ENCODE measurements at places on chromosomes 7 and 10.

- peaks cover 5% of the 10 kb centered on the region for H3K36me3 ChIP-seq
- no peaks in the 10 kb centered on the region for H3K4me1 ChIP-seq
- H3K4me3 ChIP-seq = no peak overlapping the region
- H3K27ac ChIP-seq = no peak overlapping the region
- H3K27me3 ChIP-seq = no peaks in the 10 kb centered on the region
- DNase-seq = no peak
Observed at GRCh38 chr10:67452892-67453291, 243.1 kb downstream of the CTNNA3 start.

DNA sequence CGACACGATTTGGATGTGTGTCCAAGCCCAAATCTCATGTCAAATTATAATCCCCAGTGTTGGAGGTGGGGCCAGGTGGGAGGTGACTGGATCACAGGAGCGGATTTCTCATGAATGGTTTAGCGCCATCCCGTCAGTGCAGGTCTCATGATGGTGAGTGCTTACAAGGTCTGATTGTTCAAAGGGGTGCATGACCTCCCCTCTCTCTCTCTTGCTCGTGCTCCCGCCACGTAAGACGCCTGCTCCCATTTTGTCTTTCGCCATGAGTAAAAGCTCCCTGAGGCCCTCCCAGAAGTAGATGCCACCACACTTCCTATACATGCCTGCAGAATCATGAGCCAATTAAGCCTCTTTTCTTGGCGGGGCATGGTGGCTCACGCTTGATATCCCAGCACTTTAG lies 71.5 kb upstream of the NANOS1 start:
- H3K4me1 ChIP-seq = peaks cover 8% of the 10 kb centered on the region
- no peak overlapping the region for H3K4me3 ChIP-seq
- no peak overlapping the region for H3K27ac ChIP-seq
- no peaks in the 10 kb centered on the region for H3K36me3 ChIP-seq
- no peak for DNase-seq
- no peaks in the 10 kb centered on the region for H3K27me3 ChIP-seq

DNA sequence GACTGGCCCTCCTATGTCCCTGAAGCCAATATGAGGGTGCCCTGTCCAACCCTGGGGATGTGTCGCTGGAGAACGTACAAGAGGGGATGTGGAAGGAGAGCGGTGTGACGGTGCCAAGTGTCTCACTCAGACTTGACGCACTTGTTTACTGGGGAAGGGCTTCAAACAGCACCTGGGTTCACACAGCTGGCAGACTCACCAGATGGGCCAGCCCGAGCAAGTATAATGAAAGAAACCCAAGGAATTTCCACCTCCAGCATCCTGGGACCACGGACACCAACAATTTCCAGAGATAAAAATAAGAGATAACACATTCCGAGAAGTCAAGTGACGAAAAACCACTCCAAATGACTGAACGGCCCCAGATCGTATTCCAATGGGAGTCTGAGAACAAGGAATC lies 5.3 kb downstream of the ATP5MF start:
- peaks cover 13% of the 10 kb centered on the region for H3K4me1 ChIP-seq
- no peak overlapping the region for H3K4me3 ChIP-seq
- no peaks in the 10 kb centered on the region for H3K27me3 ChIP-seq

DNA sequence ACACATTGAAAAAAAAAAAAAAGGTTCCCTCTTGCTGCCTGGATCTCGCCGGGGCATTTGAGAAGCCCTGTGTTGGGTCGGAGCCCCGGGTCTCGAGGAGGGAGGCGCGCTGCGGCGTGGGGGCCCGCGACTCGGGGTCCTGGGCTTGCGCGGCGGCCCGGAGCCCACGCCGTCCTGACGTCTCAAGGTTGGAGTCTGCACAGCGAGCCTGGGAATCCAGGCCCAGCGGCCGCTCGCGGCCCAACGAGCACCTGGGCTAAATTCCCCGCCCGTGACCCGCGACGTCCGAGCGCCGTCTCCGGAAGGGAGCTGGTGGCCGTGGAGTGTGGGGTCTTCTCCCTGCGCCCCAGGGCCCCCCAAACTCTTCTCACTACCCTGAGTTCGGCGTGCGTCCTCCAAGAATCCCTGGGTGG lies 1.4 kb upstream of the CTBP2 start:
- H3K4me1 ChIP-seq = peaks cover 31% of the 10 kb centered on the region
- DNase-seq = no peak
- peak overlapping the region; percentile 76 for H3K4me3 ChIP-seq
- H3K27me3 ChIP-seq = no peaks in the 10 kb centered on the region
- H3K27ac ChIP-seq = peak overlapping the region; percentile 95

DNA sequence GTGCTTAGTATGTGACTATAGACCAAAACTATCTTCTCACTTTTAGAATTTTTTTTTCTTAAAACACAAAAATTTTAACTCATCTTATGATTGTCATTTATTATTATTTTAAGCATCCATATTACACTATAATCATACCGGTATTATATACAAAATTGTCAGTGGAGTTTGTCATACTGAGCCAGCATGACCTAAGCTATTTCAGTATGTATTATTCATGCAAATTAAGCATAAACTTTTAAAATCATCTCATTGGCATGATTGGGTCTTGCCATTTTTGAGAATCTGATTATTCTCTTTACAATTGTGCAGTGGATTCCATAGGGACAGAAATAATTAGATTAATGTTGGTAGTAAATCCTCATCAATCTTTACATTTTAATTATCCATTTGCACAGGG lies 46.2 kb upstream of the STMP1 start:
- no peak for DNase-seq
- H3K36me3 ChIP-seq = peaks cover 73% of the 10 kb centered on the region
- no peaks in the 10 kb centered on the region for H3K4me1 ChIP-seq
- H3K27ac ChIP-seq = no peak overlapping the region
- no peaks in the 10 kb centered on the region for H3K27me3 ChIP-seq

DNA sequence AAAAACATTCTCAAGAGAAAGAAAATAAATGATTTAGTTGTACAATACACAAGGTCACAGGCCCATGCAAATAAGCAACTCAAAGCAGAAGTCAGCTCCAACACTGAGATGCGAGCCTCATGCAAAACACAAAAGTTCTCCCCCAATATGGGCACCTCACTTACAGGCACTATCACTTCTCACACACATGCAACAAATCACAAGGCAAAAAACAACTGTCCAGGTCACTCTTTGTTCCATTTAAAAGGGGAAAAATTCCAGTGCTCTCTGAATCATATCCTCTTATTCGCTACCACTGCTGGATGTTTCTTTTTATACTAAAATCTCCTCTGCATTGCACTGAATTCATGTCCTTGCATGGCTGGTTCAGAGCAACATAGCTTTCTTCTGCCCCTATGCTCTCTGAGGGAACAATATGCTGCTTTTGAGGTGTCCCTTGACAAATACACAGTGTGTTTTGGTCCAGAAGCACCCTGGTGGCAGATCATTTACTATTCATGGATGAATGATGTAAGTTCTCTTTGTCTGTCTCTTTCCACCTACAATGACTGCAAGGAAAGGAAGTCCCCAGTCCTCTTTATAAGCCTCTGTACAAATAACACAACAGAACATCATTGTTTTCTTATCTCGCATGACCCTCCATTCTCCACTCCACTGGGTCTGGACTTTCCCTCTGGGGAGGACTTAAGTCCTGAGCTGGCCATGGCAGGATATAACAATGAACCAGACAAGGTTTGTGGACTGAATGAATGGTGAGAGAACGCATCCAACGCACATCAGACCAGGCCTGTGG lies 85.4 kb upstream of the GSDME start:
- no peaks in the 10 kb centered on the region for H3K27me3 ChIP-seq
- H3K27ac ChIP-seq = peak overlapping the region; percentile 4
- H3K4me1 ChIP-seq = peaks cover 18% of the 10 kb centered on the region
- H3K4me3 ChIP-seq = no peak overlapping the region

GRCh38 chr7:13920053-13920697 lies 69.3 kb downstream of the ETV1 start:
- peak overlapping the region; percentile 78 for H3K27ac ChIP-seq
- peaks cover 34% of the 10 kb centered on the region for H3K36me3 ChIP-seq
- DNase-seq = no peak
- H3K27me3 ChIP-seq = no peaks in the 10 kb centered on the region
- peaks cover 17% of the 10 kb centered on the region for H3K4me1 ChIP-seq

- H3K27ac ChIP-seq = peak overlapping the region; percentile 83
- no peaks in the 10 kb centered on the region for H3K36me3 ChIP-seq
- peaks cover 44% of the 10 kb centered on the region for H3K27me3 ChIP-seq
- peak overlapping the region; percentile 32 for H3K4me3 ChIP-seq
- peak; percentile 33 for DNase-seq
Observed at GRCh38 chr7:80764132-80764531, 125.7 kb downstream of the CD36 start.

- H3K4me1 ChIP-seq = no peaks in the 10 kb centered on the region
- H3K27ac ChIP-seq = no peak overlapping the region
- H3K27me3 ChIP-seq = no peaks in the 10 kb centered on the region
- no peak for DNase-seq
Observed at GRCh38 chr10:47351899-47352815, 4.0 kb downstream of the RBP3 start.

GRCh38 chr7:28298870-28299518 lies 113.3 kb upstream of the CREB5 start:
- DNase-seq = peak; percentile 63
- H3K27ac ChIP-seq = peak overlapping the region; percentile 28
- no peak overlapping the region for H3K4me3 ChIP-seq
- H3K36me3 ChIP-seq = peaks cover 3% of the 10 kb centered on the region

DNA sequence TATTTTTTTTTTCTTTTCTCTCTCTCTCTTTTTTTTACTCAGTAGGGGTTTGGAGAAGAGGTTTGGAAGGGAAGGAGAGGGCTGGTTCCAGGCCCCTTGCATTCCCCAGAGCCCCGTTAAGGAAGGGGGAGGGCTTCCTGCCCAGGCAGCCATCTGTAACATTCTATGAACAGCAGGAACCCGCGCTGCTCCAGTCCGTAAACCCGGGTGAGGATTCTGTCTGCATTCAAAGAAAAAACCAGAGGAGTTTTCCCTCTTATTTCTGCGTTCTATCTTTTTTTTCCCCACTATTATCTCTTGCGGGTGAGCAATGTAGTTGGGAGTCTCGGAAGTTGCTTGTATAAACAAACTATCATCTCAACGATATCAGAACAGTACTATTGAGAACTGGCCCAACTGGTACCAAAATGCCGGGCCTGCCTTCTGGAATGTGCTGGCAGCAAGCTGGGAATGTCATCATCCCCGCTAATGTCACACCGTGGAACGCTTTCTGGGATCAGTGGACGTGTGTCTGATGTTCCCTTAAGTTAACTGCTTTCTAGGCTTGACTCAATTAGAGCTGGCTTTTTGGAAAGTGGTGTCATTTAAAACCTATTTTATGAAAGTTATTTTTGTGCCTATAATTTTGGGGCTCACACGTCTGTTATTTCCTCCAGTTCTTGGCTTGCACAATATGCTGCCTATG lies 153.1 kb upstream of the MEOX2 start:
- peak overlapping the region; percentile 59 for H3K4me3 ChIP-seq
- no peaks in the 10 kb centered on the region for H3K27me3 ChIP-seq
- peak; percentile 72 for DNase-seq
- no peaks in the 10 kb centered on the region for H3K36me3 ChIP-seq
- H3K4me1 ChIP-seq = peaks cover 33% of the 10 kb centered on the region

DNA sequence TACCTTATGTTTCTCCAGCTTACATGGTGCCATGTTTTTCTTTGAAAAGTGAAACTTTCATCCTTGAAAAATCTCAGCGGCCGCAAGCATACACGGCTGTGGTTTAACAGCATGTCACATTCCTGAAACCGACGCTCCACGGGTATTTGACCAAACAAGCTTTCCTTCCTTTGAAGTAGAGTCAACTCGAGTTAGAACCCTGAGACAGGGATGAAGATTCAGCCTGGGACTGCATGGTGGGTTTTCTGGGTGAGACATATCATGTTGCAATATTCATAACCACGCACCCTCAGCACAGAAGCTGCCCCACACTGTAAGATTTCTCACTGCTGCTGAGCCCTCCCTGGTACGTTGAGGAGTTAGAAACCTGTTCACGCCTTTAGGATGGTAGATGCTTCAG lies 8.1 kb downstream of the CYP26A1 start:
- H3K27ac ChIP-seq = no peak overlapping the region
- no peak overlapping the region for H3K4me3 ChIP-seq
- DNase-seq = no peak
- H3K4me1 ChIP-seq = peaks cover 20% of the 10 kb centered on the region
- peaks cover 32% of the 10 kb centered on the region for H3K27me3 ChIP-seq

- no peak for DNase-seq
- peaks cover 41% of the 10 kb centered on the region for H3K4me1 ChIP-seq
- no peaks in the 10 kb centered on the region for H3K27me3 ChIP-seq
- no peak overlapping the region for H3K4me3 ChIP-seq
- H3K27ac ChIP-seq = peak overlapping the region; percentile 42
- H3K36me3 ChIP-seq = peaks cover 6% of the 10 kb centered on the region
Observed at GRCh38 chr10:132414402-132415016, 17.5 kb downstream of the PWWP2B start.

GRCh38 chr10:72176701-72177100 lies 39.1 kb upstream of the ANAPC16 start:
- no peak for DNase-seq
- peaks cover 4% of the 10 kb centered on the region for H3K4me1 ChIP-seq
- no peaks in the 10 kb centered on the region for H3K27me3 ChIP-seq
- no peak overlapping the region for H3K27ac ChIP-seq
- H3K4me3 ChIP-seq = no peak overlapping the region

- H3K4me3 ChIP-seq = peak overlapping the region; percentile 92
- no peak for DNase-seq
- H3K4me1 ChIP-seq = peaks cover 38% of the 10 kb centered on the region
Observed at GRCh38 chr10:62266611-62267010, 2.0 kb downstream of the RTKN2 start.

- no peaks in the 10 kb centered on the region for H3K27me3 ChIP-seq
- no peak overlapping the region for H3K4me3 ChIP-seq
- peak; percentile 57 for DNase-seq
- no peaks in the 10 kb centered on the region for H3K36me3 ChIP-seq
Observed at GRCh38 chr7:47743965-47744591, 162.2 kb upstream of the TNS3 start.

DNA sequence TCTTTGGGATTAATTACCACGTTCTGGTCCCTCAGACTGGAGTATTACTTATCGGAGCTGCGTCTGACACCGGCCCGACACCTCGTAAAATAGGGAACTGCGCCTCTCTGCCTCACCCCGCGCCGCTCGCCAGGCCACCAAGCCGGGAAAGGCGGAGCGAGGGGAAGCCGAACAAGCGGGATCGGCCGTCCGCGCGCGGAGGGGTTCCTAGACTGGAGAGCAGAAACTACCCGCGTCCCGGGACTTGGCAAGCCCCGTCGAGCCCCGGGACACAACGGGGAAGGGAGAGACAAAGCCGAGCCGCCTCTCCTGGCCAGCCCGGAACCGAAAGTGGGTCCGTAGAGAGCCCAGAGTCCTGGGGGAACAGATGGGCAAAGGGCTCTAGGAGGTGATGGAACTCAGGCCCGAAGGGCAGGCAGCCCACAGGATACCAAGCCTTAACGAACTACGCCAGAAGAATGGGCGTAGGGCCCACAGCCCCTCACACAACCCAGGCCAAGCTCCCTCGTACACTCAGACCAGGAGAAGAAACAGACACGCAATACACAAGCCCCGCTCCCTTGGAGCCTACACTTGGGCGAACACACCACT lies 6.5 kb downstream of the LBX1 start:
- H3K4me1 ChIP-seq = peaks cover 53% of the 10 kb centered on the region
- H3K27me3 ChIP-seq = peaks cover 98% of the 10 kb centered on the region
- H3K36me3 ChIP-seq = no peaks in the 10 kb centered on the region
- 0 out of 2 replicates have a peak overlapping the region, but pooled peaks have one; percentile 8 for H3K4me3 ChIP-seq
- H3K27ac ChIP-seq = no peak overlapping the region

- no peak overlapping the region for H3K27ac ChIP-seq
- H3K36me3 ChIP-seq = peaks cover 6% of the 10 kb centered on the region
- DNase-seq = no peak
- no peaks in the 10 kb centered on the region for H3K4me1 ChIP-seq
- H3K4me3 ChIP-seq = no peak overlapping the region
Observed at GRCh38 chr10:122575776-122576175, 15.2 kb downstream of the DMBT1 start.

GRCh38 chr7:84654273-84654672 lies 459.7 kb upstream of the SEMA3A start:
- H3K4me1 ChIP-seq = no peaks in the 10 kb centered on the region
- no peak overlapping the region for H3K27ac ChIP-seq
